ENCODE measurements at places on chromosomes 4 and X. TPM values are rescaled to one million over a fixed set of nuclear protein-coding genes. Genes with fewer than 3 reads are reported as not detected.

GRCh38 chr4:133320576-133321170, 171.6 kb downstream of the PCDH10 start:
- H3K27me3 ChIP-seq, result no peaks in the 10 kb centered on the region
- peaks cover 5% of the 10 kb centered on the region for H3K4me1 ChIP-seq
- no peak overlapping the region for H3K4me3 ChIP-seq

GRCh38 chr4:148238811-148239493, 203.3 kb downstream of the NR3C2 start:
- peaks cover 2% of the 10 kb centered on the region for H3K4me1 ChIP-seq
- H3K4me3 ChIP-seq, result no peak overlapping the region
- no peak overlapping the region for H3K27ac ChIP-seq
- no peaks in the 10 kb centered on the region for H3K27me3 ChIP-seq
- DNase-seq, result no peak

DNA sequence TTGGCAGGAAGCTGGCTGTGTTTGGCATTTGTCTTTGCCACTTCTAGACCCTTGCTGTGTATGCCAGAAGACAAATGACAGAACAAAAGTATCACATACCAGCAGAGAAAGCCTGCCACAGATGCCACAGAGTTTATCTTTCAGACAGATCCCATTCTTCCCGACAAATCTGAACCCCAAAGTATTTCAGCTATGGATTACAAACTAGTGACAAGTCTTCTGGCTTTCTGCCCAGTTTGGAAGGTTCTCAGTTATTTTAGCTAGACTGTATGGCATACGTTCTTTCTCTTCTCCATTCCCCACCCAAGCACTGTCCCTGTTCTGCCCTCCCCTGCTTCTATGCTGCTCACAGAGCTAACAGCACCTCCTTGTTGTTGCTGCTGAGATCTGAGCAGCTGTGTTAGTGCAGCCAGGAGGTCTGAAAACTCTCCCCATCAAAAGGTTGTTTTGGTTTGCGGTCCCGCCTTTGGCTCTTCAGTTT, 236.7 kb downstream of the FRAS1 start:
- H3K36me3 ChIP-seq, result no peaks in the 10 kb centered on the region
- H3K4me1 ChIP-seq, result peaks cover 2% of the 10 kb centered on the region
- no peak overlapping the region for H3K4me3 ChIP-seq
- no peak overlapping the region for H3K27ac ChIP-seq

- DNase-seq, result no peak
- no peak overlapping the region for H3K4me3 ChIP-seq
Observed at GRCh38 chr4:32488690-32489089, 1768.5 kb downstream of the PCDH7 start.

PDLIM3 gene
- 58.1 TPM for total RNA-seq

KCTD8 gene
- total RNA-seq, result 0.17 TPM
